Fibroblast of mammary gland (primary cell): ENCODE measurements at places on chromosomes 4 and X.

DNA sequence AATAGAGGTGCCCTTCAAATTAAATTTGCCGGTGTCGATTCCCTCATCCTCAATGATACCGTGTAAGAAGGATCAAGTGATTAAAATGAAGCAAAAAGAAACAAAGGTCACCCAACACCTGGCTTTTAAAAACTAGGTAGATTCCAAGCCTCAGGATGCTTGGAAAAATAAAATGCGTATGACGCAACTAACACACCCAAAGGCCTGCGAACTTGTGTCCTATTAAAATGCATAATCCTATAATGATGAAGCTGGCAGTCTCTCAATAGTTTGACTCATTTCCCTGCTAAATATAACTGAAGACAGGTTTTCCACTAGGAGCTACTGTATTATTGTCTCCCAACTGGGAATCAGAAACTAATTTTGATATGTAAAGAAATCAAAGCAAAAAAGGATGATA lies 263.2 kb downstream of the DHX15 start:
- DNase-seq = peak; percentile 73

DNA sequence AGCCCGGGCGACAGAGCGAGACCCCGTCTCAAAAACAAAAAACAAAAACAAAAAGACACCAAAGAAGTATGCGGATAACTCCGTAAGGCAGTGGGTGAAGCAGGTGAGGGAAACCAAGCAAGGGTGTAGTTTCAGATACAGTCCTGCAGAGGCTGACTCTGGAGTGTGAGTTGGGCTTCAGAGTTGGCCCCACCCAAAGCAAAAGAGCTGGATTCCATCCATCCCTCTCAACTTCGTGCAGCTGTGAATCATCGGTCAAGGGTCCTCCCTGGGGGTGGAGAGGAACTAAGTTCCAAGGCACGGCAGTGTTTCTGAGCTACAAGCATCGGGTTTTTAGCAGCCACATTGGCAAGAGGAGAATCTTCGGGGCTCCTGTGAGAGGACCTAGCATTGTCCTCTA lies 43.9 kb upstream of the FAM9A start:
- peak; percentile 77 for DNase-seq

DNA sequence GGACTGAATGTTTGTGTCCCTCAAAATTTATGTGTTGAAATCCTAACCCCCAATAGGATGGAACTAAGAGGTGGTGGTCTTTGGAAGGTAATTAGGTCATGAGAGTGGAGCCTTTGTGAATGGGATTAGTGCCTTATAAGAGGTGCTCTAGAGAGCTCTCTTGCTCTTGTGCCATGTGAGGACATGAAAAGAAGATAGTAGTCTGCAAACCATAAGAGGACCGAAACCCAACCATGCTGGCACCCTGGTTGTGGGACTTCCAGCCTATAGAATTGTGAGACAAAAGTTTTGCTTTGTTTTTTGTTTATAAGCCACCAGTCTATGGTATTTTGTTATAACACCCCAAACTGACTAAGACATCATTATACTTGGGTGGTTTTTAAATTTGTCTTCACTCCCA lies 417.1 kb downstream of the ANKRD50 start:
- DNase-seq = no peak

- no peak for DNase-seq
Measured at GRCh38 chrX:23100826-23101225, 101.1 kb downstream of the DDX53 start.

DNA sequence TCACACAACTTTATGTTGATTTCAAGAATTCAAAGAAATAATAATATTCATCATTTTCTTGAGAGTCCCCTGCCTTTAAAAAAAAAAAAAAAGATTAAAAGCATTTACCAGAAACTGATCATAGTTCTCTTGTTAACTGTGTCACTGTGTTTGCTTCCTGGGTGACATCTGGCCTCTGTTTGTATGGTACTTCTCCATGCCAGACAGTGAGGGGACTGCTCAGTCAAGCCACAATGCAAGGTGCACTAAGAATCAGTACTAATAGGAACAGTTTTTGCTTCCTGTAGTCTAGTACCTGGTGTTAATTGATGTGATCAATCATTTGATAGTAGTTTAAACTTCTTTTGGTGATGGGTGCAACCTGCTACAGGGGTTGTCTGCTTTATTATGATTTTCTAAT lies 77.5 kb downstream of the PHOX2B start:
- DNase-seq = no peak

GRCh38 chr4:142615324-142615665 lies 230.8 kb downstream of the INPP4B start:
- DNase-seq = peak; percentile 78

- no peak for DNase-seq
Measured at GRCh38 chr4:182863501-182863900, 53.7 kb downstream of the DCTD start.

DNA sequence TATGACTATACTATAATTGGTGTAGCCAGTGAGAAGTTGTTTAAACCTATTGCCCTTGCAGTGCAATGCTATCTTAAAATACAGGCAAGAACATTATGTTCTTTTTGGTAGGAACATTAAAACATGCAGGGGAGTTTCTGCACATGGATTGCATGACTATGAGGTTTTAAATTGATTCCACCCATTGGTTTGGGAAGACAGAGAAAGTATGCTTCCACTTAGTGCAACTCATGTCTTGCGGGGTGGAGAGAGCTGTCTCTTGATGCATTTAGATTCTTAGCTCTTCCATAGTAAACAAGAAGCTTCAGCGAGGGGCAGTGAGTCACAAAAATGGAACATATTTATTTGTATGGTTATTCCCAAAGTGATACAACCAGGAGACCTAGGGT lies 39.5 kb upstream of the RASL11B start:
- peak; percentile 98 for DNase-seq

GRCh38 chr4:39597695-39598381 lies 40.8 kb downstream of the SMIM14 start:
- DNase-seq = no peak

GRCh38 chr4:107366016-107366735 lies 330.1 kb upstream of the DKK2 start:
- DNase-seq = no peak

DNA sequence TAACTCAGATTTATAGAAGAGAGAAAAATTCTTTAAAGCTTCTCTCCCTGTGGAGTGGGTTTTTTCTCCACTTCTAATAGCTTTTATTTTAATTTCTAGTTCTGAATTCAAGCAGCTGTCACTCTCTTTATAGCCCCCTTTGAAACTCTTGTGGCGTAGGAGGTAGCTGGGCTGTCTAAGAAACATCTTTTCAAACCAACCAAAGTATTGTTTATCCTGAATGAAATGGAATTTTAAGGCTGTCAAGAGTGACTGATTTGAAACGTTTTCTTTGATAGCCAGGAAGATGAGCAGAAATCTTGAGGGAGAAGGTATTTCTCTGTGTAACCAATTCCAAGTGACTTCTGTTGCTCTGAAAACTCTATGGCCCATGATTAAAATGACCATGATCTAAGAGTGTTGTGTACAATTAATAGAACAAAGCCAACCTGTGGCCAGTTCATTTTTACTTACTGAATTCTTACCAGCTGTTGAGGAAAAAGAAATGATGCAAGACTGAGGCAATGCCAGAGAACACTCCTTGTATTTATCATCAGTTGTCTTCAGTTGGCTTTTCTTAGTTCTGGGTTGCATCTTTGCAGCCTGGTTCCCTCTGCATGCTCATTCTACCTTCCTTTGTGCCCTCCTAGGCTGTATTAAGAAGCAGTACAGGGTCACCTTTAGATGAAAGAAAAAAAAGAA lies 298.4 kb downstream of the ARHGAP10 start:
- DNase-seq = peak; percentile 79

DNA sequence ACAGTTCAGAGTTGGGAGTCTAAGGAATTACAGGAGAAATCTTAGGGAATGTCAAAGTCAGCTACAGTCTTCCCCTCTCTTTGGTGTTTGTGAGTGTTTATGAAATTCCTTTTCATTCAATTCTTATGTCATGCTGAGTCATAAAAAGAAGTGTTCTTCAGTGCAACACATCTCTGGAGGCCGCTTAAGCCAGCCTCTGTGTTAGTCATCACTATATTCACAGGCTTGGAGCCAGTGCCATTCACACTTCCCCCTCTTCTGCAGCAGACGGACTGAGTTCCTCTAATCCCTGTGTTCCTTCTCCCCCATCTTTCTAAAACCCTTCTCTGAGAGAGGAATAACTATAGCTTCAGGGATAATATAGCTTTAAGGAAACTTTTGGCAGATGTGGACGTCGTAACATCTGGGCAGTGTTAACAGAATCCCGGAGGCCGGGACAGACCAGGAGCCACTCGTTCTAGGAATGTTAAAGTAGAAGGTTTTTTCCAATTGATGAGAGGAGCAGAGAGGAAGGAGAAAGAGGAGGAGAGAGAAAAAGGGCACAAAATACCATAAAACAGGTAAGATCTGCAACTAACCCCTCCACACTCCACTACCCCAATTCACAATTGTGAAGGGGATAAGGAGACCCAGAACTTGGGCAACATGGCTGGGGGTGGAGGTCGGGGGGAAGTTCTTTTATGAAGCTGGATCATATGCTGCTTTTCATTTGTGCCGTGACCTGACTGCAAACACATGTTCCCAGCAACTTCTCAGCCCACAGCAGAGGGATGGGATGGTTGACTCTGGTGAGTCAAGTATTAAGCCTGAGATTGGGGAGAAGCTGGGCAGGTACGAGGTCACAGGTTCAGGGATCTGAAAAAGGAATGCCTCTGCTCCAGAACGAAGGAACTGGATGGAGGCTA lies at the start of gene SRPX2:
TSS of gene SRPX2 (plus strand) at position 244 of the 905 bp plus-strand sequence. CDS start 2,124 bp downstream, outside the sequence.
- peak; percentile 92 for DNase-seq

GRCh38 chr4:112526061-112526460 lies 10.1 kb upstream of the NEUROG2 start:
- DNase-seq = no peak

DNA sequence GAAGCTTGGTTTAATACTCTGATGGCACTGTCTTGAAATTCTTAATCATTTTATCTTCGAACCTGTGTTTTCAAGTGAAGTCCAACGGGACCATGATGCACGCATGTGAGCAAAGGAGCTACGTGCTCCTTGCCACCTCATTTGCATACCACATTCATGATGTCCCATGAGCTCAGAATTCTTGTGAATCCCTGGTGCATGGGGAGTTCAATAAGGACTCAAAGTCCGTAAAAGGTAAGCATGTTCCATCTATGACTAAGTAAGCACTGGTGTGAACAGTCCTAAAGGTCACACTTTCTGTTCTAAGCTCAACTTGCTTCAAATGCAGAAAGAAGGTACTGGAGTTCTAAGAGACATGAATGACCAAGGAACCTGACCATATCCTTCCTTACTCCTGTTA lies 13.1 kb upstream of the GPM6B start:
- DNase-seq = no peak

DNA sequence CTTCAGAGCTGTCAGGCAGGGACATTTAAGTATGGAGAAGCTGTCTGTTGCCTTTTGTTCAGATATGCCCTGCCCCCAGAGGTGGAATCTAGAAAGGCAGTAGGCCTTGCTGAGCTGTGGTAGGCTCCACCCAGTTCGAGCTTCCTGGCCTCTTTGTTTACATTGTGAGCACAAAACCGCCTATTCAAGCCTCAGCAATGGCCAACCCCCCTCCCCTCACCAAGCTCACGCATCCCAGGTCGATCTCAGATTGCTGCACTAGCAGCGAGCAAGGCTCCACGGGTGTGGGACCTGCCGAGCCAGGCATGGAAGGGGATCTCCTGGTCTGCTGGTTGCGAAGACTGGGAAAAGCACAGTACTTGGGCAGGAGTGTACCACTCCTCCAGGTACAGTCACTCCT lies 59.3 kb downstream of the ZNF674 start:
- no peak for DNase-seq

DNA sequence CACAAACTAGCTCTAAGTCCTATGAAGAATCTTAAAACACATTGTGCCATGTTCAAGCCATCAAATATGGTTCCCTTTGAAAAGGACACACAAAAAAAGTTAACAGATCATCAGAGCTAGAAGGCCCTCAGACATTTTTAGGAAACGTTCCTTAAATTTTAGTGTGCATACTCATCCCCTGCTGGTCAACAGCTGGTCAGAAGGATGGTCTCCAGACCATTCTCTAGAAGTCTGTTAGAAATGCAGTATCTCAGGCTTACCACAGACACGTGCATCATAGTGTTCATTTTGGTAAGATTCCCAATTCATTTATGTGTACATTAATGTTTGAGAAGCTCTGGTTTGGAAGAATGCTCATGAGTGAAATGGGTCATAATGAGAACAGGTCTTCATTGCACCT lies 523.1 kb downstream of the INPP4B start:
- no peak for DNase-seq

DNA sequence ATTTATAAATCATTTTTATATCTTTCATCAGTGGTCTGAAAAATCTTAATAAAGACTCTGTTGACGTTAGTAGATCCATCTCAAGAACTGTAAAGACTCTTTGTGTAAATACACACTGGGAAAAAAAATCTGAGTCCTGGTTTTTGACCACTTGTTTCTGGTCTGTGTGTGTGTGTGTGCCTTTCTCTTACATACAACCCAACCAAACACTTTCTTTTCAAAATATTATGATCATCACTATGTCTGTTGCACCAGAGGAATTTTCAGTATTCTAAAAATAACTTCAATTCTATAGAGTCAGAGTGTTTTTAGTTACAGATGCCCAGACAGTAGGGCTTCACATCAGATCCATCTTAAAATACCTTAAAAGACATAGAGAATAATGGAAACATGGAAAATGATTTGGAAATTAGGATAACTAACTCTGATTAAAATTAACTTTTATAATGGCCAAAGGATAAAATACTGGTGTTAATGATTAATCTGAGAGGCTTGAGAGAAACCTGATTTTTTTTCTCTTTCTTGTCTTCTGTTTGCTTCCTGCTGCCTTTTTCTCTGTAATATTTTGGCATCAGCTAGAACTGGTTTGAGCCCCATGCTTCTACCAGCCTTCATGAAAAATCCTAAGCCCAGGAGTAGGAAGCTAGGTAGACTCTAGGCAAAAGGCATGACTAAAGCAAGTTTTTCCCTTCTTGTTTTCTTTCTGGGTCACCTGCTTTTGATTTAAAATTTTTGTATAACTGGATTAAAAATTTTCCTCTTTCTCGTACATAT lies 99.7 kb downstream of the ATXN3L start:
- no peak for DNase-seq

- peak; percentile 41 for DNase-seq
Measured at GRCh38 chrX:20527558-20528011, 260.9 kb upstream of the RPS6KA3 start.

DNA sequence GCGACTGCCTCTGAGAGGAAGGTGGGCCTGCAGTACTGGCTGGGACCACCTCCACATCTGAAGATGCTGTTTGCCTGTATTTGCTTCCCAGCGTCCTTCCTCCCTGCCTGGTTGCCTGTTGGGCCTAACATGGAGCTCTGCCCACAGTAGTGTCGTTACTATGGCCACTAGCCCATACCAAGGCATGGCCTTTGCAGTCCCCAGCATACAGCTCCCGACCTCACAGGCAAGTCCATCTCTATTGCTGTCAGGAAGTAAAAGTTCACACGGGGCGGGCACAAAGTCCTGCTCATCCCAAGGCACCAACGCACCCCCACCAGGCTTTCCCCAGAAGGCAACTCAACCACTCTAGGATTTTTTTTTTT lies 71.6 kb downstream of the MAML3 start:
- no peak for DNase-seq

GRCh38 chr4:113837397-113837796 lies 75.9 kb upstream of the CAMK2D start:
- peak; percentile 93 for DNase-seq
